DMS153 (cell line): ENCODE measurements at places on chromosomes 12 and 14.

DNA sequence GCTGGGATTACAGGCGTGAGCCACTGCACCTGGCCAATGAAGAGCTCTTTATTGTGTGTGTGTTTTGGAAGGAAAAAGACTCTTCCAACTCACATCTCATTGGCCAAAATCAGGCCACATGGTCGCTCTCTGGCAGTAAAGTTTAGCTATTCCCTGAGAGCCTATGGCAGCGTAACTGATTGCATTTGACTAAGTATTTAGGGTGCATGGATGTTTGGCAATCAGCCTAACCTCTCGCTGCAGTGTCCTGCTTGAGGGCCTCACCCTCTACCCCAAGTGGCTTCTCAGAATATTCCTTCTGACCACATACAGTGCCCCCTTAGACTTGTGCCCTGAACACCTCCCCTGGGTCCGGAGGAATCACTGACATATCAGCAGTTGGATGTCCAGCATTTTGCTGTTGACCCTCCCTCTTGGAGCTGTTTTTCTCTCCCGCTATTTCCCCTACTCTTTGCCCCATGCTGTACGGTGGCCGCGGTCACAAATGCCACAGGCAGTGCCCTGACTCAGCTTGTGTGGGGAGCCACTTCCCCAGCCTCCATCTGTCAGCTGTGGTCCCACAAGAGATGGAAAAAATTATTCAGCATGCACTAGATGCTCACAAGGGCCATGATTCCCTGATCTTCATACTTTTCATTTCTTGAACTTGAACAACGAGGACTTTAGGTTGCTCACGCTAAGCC, 9.5 kb downstream of the PHETA1 start:
- no peak for DNase-seq

DNA sequence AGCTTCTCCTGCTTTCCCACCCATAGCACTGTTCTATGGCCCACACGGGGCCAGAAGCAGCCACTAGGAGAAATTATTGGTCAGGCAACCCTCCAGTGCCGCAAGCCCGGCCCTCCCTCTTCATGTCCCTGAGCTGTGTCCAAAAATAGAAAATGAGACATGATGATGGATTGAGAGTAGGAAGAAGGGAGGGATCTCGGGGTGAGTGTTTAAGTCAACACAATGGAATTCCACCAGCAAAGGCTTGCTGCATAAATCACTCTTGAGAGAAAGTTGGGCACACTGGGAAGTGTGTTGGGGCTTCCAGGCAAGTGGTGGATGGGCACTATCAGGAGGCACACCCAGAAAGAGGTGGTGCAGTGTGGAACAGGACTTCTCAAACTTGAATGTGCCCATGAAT, 94.2 kb downstream of the LLPH start:
- no peak for DNase-seq

GRCh38 chr14:92502541-92503286, 10.9 kb upstream of the RIN3 start:
- no peak for DNase-seq

- peak; percentile 12 for DNase-seq
Observed at GRCh38 chr12:46450279-46450748, 77.7 kb upstream of the SLC38A2 start.

DNA sequence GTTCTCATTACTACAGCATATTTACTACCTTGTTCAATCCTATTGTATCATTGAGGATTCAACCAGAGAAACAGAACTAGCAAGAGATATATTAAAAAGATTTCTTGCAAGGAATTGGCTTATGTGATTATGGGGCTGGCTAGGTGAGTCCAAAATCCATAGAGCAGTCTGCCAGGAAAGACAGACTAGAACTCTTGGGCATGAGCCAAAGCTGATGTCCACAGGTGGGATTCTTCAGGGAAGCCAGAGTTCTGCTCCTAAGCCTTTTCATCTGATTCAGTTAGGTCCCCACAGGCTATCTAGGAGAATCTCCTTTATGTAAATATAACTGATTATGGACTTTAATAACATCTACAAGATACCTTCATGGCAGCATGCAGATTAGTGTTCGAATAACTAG, 26.0 kb downstream of the PELI2 start:
- DNase-seq, result no peak

- DNase-seq, result no peak
Observed at GRCh38 chr14:68779761-68780323, 13.0 kb downstream of the ZFP36L1 start.

DNA sequence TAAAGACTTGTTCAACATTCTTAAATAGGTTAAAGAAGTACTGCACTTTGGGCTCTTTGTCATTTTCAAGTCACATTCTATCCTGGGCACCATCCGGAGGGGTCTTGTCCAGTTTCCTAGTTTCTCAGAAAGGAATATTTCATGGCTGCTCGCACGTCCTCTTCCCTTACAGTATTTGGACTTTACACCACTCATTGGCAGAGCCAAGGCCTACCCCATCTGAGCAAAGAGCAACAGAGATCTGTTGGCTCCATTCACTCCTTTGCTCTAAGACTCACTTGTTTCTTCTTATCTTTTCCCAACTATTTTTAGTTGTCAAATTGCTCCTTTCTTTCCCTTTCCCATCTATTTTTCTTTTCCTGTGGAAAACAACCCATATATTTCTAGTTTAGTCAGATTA, 118.2 kb downstream of the CRADD start:
- DNase-seq, result no peak

DNA sequence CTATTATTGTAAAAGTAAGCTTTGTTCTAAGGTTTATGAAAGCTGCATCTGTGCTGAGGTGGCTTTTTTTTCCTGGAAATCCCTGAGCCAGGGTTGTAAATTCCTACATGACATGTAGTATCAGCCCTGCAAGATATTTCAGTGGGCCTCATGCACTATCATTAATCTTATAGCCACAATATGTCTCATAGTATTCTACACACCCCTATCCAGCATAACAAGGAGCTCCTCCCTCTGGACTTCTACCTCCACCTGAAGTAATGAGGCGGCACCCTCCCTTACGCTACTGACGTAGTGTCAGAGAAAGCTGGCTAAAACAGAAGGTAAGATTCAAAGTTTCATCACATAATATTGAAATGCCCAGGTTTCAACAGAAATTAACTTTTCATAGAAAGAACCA, 35.5 kb downstream of the SLC5A8 start:
- no peak for DNase-seq

DNA sequence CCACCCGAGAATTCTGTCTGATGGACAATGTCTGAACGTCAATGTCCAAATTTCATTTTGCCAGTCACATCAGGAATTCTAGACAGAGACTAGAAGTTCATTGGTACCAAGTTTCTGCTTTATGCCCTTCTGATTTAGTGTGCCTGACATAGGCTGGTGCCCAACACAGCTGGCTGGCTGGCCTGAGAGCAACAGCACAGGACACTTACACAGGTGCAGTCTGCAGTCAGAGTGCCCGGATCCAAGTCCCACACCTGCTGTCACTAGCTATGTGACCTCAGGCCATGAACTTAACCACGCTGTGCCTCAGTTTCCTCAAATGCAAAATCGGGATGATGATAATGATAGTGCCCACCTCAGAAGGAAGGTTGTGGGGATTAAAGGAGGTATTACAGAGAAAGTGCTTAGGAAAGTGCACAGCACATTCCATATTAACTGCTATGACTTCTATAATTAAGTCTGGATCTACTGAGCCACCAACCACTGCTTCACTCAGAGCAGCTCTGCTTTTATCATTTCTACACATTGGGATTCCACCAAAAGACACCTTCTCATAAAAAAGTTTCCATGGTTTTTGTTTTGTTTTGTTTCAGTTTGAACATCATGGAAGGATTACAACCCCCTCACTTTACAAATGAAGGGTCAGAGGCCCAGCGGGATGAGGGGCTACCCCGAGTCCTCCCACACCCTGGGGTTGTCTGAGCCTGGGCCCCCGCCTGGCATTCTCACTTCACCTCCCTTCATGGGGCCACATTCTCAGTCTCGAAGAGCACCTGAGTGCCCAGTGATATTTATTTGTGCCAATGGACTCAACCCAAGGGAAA, 168.8 kb upstream of the BCL2L14 start:
- DNase-seq, result no peak
